ENCODE measurements at places on chromosomes 2 and 18.

DNA sequence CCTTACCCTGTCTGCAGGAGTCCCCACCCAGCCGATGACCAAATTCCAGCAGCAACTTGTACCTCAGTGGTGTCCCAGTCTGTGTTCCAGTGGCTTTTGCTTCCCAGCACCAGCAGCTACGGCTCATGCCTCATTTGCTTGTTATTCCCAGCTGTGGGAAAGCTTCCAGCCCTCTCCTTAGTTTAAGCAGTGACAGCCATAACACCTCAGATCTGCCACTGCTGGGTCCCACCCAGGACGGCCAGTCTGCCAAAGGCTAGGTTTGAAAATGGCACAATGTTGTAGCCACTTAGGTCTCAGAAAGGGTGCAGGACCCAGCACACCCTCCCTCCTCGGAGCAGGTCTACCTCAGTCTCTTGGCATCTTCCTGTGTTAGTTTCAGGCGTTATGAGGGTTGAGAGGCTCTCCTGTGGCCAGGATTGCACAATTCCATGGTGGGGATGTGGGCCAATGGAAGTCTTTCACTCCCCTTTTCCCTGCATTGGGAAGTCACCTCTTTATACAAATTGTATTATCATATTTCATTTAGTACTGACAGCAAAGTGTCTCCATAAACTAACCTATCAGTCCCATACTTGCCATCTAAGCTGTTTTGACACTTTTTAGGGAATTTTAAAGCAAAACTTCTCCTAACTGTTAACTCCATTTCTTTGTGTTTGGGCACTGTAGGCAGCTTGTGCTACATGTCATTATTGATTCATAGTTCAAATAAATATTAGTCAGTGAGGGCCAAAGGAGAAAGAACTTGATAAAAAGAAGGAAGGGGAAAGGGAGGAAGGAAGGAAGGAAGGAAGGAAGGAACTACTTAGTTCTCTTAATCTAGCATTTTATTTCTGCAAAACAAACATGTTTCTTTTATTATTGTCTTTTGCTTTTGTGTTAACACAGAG, 62.9 kb upstream of the FAM110C start:
- no peak for DNase-seq

DNA sequence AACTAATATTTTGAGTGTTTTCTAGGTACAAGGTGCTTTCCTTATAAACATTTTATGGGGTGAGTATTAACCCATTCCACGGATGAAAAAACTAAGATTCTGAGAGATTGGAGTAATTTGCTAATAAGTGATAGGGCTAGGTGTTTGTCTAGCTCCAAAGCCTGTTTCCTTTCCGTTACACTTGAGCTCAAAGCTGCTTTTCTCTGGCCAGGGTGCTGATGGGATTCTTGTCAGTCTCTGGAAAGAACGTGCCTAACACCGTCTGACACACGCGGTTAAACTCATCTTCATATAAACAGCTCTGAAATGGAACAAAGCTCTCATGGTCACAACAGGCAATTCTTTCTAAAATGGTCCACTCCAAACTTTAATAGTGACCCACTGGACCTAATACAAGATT, 2.0 kb upstream of the ANKRD29 start:
- DNase-seq: no peak

GRCh38 chr2:74155830-74156229, 8.1 kb upstream of the BOLA3 start:
- DNase-seq: no peak

DNA sequence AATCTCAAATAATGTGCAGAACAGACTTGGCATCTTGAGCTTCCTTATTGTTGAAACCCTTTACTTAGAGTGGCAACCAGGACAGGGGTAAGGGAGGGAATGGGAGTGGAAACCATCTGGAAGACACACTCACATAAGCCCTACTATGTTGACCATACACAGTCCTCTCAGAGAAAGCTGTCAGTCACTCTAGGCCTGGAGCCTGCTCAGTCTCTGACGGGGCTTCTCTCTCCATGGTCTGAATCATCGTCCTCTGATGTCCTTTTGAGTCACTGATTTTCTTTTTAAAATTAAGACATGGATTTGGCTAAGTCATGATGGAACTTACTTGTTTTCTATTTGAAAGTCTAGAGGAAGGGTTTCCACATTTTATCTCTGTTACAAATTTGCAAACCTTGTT, 74.0 kb downstream of the MYO1B start:
- DNase-seq: no peak

DNA sequence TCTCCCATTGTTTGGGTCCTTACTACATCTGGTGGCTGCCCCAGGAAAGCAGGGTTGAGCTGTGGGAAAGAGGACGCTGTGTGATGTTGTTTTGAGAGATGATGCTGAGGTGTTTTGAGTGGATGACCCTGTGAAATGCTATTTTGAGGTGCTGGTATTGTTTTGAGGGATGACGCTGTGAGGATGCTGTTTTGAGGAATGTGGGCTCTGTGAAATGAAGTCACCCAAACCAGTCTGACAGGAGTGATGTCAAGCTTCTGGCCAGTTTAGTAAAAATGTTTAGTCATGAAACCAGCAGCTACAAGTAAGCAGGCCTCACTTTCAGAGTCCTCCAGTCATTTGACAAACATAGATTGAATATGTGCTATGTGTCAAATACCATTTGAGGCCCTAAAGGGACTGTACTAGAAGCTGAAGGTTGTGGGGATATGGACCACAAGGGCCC, 16.1 kb upstream of the PUM2 start:
- no peak for DNase-seq

- DNase-seq: no peak
Observed at GRCh38 chr2:53397085-53397484, 370.5 kb upstream of the CHAC2 start.

GRCh38 chr2:143968360-143968759, 551.6 kb downstream of the ZEB2 start:
- DNase-seq: no peak

DNA sequence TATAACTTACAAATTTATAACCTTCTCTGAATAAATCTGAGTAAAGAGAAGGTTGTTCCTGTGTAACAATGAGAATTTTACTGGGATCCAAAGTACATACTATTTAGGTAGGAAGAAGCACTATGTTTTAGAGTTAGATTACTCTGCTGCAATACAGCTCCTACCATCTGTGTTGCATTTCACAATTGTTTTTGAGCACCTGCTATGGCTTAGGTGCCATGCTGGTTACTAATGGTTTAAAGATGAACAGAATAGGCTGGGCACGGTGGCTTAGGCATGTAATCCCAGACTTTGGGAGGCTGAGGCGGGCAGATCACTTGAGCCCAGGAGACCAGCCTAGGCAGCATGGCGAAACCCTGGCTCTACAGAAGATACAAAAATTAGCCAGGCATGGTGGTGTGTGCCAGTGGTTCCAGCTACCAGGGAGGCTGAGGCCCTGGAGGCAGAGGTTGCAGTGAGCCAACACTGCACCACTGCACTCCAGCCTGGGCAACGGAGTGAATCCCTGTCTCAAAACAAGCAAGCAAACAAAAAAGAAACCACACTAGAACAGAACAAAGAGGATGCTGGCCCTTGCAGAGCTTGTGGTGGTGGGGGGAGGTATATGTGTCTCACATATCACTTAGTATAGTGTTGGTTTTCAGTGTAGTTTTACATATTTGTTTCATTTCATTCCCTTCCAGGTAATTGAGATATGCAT, 56.7 kb downstream of the SPTBN1 start:
- no peak for DNase-seq

DNA sequence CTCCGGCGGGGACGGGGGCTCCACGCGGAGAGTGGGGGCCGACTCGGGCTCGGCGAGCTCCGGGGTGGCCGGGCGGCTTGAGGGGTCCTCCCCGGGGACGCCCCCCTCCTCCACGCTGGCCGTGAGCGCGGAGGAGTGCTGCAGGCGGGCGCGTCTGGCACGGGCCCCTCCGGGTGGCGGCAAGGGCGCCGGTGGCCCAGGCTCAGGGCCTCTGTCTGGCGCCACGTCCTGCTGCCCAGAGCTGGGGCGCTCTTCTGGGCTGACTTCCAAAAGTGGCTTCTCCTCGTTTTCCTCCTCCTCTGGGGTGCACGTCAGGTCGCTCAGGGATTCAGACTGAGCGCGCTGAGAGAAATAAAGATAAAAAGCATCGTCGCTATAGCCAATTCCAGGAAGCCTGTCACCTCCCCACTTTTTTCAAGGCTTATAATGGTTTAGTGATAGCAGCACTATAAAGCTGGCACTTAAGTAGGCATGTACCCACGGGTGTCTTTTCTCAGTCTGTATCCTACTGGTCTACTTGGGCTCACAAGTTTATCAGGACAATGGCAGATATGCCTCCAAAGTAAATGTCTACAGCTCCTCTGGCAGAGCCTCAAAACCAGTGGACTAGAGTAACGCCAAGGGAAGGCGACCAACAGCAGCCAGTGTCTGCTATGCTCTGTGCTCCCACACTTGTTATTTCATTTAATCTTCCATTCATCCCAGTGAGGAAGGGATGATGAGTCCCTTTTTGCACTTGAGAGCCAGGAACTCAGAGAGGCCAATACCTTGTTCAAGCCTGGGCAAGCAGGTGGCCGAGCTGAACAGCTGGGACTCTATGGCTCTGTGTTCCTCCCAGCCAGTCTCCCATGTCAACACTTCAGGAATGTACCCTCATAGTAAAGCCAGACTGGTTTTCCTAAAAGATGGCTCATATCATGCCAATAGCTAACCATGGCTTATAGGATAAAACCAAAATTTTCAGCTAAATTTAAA, 92.6 kb upstream of the MGAT4A start:
- no peak for DNase-seq
